ENCODE measurements at places on chromosomes 12 and 14. TPM values are rescaled to one million over a fixed set of nuclear protein-coding genes. Genes with fewer than 3 reads are reported as not detected.

Gene PTCSC3
- polyA plus RNA-seq = 6.4 TPM

Gene SCARB1
- 12.3 TPM for polyA plus RNA-seq

Gene RBP5
- 609 TPM for polyA plus RNA-seq

Gene FOXM1
- 1.3 TPM for polyA plus RNA-seq

Gene CLEC9A
- polyA plus RNA-seq = not detected

All from kidney (tissue), 22 donors.